H7 (cell line): ENCODE measurements at places on chromosomes 1 and 21. TPM values are rescaled to one million over a fixed set of nuclear protein-coding genes. Genes with fewer than 3 reads are reported as not detected.

PODN gene
- total RNA-seq: not detected in 2 replicates

MIXL1 gene
- 27.5 and 61.1 TPM in 2 replicates for total RNA-seq

DNA sequence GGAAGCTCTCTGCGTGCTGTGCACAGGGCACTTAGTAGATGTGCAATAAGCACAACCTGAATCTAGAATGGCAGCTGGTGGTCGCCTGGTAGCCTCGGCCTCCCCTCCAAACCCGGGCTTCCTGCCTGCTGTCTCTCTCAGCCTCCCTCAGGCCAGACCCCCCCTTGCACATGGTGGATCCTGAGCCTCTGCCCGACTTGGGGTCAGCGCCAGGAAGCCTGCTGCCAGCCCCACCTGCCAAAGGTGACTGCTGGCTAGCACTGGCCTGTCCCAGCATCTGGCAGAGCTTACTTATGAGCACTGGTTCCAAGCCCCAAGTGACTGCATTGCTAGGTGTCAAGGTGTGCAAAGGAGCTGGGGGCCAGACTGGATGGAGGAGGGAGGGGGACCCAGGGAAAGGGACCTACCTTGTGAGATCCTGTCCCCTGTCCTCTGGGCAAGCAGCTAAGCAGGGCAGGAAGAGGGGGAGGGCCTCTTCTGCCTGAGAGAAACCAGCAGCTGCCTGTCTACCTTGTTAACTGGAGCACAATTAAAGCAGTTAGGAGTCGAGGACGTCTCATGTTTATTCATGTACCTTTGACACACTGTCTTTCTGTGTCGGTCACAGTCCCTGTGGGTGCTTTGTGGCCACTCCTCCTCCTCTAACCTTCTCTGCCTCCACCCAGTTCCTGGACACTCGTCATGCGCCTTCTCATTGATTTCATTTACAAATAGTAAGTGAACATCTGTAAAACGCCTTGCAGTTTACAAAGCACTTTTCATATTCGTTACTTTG, 100.9 kb downstream of the DDX20 start:
- DNase-seq: no peak

RBM8A gene
- 181 and 214 TPM in 2 replicates for total RNA-seq

GRCh38 chr21:36321325-36322082, 1.5 kb downstream of the MORC3 start:
- peak; percentile 44 for DNase-seq

- no peak for DNase-seq
Observed at GRCh38 chr1:229158341-229158921, 112.5 kb upstream of the RAB4A start.

GRCh38 chr1:188302746-188303145, 1474.0 kb downstream of the PLA2G4A start:
- no peak for DNase-seq

DNA sequence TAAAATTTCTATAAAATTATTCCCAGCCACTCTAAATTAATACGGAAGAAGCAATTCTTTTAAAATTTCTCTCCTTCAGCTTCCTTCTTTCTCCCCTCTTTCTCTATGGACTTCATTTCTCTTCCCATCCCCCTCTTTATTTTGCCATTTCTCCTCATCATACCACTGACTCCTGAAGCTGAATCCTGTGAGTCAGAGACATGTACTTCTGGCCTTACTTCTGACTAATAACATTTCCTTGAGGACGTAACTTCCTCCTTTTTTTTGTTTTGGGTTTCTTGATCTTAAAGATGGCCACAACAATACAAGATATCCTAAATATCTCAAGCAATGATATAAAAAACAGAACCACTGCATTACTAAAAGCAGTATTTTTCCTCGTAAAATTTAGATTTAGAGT, 63.6 kb upstream of the DENND1B start:
- no peak for DNase-seq

GRCh38 chr1:151820940-151821339, 10.7 kb downstream of the RORC start:
- DNase-seq: no peak

DNA sequence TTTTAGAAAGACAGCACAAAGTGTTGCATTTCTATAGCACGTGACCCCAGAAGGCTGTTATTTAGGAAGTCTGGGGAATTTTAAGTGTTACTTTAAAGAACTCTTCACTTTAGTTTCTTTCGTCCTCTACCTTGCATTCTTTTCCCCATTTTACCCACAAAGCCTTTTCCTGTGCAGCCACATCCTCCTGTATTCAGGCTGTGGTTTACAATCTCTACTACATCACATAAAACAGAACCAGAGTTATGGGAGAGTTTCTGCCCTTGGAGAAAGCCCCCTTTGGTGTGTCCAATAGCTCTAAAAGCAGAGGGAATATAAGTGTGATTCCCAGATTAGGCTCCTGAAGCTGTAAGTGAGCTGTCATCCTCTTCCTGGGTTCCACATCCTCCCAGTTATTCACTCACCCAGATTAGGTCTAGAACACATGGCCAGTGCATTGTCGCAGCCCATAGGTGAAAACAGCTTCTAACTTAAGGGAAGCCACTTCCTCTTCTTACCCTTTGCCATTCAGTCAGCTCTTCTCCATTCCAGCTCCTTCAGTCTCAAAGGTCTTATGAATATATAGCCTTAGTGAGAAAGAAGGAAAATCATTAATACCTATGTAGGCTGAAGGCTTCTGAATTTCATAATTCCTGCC, 171.1 kb downstream of the PIGK start:
- DNase-seq: no peak

DNA sequence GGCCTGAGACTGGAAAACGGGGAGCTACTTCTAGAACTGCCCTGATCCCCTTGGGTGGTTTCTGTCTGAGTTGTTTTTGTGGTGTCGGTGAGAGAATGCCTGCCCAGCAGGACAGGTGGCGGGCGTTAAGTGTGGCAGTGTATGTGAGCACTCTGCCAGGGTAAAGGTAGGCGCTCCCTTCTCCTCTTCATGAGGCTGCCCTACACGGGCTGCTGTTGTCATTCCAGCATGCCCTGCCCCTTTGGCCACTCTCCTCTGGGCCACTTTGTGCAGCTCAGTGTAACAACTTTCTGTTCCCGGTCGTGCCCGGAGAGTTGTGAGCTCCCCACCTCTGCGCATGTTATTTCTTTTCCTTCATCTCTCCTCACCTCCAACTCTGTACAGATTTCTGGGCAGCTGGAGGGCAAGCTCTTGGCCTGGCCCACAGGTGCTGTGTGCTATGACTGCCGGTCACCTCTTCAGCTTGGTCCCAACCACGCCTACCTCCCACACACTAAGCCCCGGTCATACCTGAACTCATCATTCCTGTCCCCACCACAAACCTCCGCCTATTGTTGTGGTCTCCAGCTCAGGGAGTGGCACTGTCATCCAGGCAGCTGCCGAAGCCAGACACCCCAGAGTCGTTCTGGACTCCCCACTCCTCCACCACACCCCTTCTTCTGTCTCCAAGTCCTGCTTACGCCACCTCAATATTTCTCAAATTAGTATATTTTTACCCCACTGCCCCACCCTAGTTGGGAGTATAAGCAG, 69.0 kb downstream of the GADD45A start:
- DNase-seq: no peak

DNA sequence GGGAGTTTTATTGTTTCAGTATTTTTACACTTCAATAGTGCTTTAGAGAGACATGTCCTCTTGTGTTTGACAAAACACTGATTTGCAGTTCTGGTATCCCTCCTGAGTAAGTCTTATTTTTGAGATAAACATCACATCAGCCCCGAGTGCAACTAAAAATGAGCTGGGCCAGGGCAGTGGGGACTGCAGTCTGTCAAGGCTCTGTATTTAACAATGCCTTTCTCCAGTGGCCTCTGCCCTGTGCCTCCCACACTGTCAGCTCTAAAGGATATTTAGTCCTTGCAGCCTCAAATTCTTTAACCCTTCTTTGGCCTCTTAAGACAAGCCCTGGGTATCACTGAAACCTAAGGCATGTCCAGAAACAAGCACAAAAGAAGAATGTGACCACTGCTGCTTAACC, 160.6 kb downstream of the ST6GALNAC5 start:
- DNase-seq: no peak

- DNase-seq: no peak
Observed at GRCh38 chr1:59077466-59078069, 219.3 kb upstream of the FGGY start.

AGMAT gene
- total RNA-seq: 6.9 and 7.8 TPM in 2 replicates

GRCh38 chr1:20689645-20690056, 28.2 kb downstream of the KIF17 start:
- no peak for DNase-seq

DNA sequence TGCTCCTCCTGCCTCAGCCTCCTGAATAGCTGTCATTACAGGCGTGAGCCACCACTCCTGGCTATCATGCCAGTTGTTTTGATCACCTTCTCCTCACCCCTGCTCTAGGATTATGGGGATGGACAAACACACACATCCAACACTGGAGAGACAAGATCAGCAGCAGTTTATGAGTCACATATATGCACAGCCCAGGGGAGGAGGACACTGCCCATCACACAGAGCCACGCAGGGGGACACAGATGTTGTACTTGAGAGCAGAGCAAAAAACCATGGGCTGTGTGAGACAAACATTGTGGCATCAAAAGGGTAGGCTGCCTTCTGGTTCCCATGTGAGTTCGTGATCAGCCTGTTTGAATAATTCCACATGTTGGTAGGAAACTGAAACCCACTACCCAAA, 32.1 kb downstream of the EDARADD start:
- DNase-seq: no peak

FMO3 gene
- total RNA-seq: not detected in 2 replicates

RXRG gene
- 1.1 and 4.1 TPM in 2 replicates for total RNA-seq

LEFTY2 gene
- total RNA-seq: 971 and 2,272 TPM in 2 replicates

GRCh38 chr21:42006765-42007164, 3.4 kb downstream of the ZBTB21 start:
- no peak for DNase-seq

DNA sequence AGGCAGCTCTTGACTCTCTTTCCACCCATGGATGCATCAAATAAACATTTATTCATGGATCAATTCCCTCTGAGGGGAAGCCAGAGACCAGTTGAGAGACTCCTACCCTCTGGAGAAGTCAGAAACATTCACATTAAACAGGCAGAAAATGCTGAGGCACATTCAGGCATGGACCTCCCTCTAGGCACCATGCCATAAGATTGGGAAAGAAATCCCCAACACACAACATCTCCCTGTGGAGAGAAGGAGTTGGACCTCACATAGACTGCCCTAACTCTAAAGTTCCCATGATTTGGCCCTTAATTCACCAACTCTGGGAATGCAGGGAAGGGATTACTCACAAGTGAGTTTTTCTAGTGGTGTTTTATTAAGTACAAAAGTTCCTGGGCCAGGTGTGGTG, 415.3 kb upstream of the C1orf87 start:
- no peak for DNase-seq

DNA sequence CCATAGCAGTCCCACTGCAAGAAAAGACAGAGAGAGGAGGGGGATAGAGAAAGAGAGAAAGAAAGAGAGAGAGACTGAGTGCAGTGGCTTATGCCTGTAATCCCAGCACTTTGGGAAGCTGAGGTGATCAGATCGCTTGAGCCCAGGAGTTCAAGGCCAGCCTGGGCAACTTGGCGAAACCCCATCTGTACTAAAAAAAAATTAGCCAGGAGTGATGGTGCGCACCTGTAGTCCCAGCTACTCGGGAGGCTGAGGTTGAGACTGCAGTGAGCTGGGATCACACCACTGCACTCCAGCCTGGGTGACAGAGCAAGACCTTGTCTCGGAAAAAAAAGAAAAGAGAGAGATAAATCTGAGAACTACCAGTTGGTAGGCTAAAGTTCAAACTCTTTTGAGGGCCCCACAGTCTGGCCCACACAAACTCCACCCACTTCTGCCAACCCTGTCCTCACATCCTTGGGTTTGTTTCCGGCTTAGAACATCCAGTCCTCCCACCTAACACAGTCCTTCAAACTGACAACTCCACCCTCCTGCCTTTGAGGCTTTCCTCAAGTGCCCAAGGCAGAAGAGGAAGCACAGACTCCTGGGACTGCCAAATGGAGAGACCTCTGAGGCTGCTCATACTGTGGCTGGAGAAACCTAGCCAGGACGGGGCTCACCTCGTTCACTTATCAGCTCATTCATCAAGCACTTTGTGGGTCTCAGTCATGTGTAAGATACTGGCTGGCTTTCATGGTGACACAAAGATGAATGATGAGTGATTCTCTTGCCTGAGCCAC, 20.1 kb downstream of the TFAP2E start:
- DNase-seq: no peak

DNA sequence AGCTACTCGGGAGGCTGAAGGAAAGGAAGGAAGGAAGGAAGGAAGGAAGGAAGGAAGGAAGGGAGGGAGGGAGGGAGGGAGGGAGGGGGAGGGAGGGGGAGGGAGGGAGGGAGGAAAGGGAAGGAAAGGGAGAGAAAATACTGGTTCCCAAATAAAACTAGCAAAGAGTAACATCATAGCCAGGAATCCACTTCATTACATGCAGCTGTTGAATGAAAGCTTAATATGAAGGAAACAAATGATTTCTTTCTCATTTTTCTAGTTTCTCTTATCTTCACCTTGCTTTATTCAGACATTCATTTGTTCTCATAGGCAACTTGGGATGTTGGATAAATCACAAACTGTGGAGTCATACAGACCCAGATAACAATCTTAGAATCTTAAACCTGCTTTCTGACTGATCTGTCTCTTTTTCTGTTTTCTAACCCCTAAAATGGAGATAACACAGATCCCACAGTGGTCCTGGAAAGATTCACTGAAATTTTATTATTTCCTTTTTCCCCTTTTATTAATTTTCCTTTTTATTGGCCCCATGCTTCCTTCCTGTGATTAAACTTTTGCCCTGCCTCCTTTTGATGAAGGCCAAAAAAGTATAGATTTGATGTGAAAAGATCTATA, 52.5 kb upstream of the USH2A start:
- no peak for DNase-seq

RHBDL2 gene
- 0.03 and 1.2 TPM in 2 replicates for total RNA-seq

PCSK9 gene
- 103 and 171 TPM in 2 replicates for total RNA-seq

EPHB2 gene
- total RNA-seq: 12.3 and 14.8 TPM in 2 replicates

DNA sequence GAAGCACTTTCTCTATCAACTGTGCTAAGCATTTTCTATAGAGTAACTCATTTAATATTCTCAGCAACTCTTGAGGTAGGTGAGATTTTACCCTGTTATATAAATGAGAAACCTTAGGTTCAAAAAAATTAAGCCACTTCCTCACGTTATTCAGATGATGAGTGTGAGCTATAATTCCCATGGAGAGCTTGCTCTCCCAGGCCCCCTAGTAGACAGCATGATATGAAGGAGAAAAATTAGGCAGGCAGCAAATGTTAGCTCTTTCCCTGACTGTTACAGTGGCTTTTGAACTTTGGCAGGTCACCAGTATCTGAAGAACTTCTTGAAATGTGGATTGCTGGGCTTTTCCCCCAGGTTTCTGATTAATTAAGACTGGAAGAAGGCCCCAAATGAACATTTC, 753.1 kb downstream of the NCAM2 start:
- no peak for DNase-seq

GRCh38 chr1:36638268-36638667, 155.6 kb upstream of the CSF3R start:
- no peak for DNase-seq

DNA sequence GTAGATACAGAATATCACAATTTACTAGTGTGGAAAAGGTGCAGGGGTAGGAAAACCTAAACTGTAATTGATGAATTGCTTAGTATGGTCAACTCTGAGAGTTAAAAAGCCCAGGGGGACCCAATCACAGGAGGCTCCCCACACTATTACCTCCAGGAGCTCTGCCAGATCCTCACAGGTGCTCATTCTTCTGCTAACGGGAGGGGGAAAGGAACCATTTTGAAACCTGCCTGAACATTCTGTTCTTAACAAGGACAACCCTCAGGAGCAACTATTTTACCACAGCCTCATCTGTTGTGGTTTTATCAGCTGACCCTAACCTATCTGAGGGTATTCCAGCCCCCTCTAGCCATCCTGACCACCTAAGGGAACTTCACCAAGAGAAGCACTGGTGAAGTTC, 19.1 kb downstream of the PDIK1L start:
- DNase-seq: no peak

MTR gene
- 15.3 and 29.9 TPM in 2 replicates for total RNA-seq
